ENCODE measurements at places on chromosomes 1 and 21. TPM values are rescaled to one million over a fixed set of nuclear protein-coding genes. Genes with fewer than 3 reads are reported as not detected.

The SLC16A4 gene
- 3.6 TPM for polyA plus RNA-seq

The RGS8 gene
- polyA plus RNA-seq: 0.03 TPM

The ZYG11A gene
- 0.13 TPM for polyA plus RNA-seq

The RXFP4 gene
- polyA plus RNA-seq: 0.18 TPM

The ANGPTL3 gene
- 0.11 TPM for polyA plus RNA-seq

The KPRP gene
- polyA plus RNA-seq: not detected

The ATP1A4 gene
- 6.2 TPM for polyA plus RNA-seq

The GPR52 gene
- polyA plus RNA-seq: not detected

The PDPN gene
- 96.8 TPM for polyA plus RNA-seq

The SPAG17 gene
- 0.51 TPM for polyA plus RNA-seq

GRCh38 chr1:89760496-89760895 lies 60.3 kb upstream of the LRRC8D start:
- no peak for DNase-seq

DNA sequence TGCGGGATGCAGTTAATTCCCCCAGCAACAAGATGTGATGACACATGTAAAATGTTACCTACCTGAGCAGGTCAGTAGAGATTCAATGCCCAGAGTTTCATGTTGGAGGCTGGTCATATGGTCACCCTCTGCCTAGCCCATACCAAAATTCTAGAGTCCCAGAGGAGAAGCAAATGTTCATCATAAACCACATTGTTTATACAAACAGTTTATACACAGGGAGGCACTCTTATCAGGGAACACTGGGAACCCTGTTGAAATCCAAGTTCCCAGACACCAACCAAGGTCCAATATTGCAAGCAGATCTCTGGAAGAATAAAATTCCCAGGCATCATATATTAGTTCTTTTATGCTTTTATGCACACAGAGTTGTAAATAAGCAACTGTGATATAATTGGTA lies 10.5 kb downstream of the HAO2 start:
- DNase-seq: no peak

GRCh38 chr1:181742426-181742825 lies 259.1 kb downstream of the CACNA1E start:
- no peak for DNase-seq

DNA sequence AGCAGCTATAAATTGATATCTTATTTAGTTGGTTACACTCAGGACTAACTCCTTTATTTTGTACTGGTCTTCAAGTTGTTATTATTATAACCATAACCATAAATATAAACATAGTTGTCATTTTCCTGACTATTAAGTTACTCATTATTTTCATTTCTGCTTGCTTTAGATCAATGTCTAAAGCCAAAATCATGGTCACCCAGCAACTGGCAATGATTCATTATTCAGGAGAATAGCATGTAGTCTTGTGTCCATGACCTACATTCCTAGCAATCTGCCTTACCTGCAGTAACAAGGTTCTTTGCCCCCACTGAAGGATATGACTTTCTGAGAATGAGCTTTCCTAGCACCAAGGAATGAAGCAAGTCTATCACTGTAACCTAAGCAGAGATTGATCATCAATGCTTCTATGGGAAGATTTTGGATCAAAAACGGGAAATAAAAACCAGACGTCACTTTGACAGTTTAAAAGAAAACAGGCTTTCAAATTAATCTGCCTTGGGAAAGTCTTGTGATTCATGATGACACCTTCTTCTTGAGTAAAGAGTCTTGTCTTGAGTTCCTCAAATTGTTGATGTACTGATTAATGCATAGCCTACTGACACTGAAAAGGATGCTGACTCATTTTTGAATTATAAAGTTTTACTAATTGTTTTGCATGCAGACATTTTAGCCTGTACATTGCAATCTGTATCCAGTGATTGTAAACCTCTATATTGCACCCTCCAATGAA lies 203.3 kb upstream of the IVNS1ABP start:
- DNase-seq: no peak

DNA sequence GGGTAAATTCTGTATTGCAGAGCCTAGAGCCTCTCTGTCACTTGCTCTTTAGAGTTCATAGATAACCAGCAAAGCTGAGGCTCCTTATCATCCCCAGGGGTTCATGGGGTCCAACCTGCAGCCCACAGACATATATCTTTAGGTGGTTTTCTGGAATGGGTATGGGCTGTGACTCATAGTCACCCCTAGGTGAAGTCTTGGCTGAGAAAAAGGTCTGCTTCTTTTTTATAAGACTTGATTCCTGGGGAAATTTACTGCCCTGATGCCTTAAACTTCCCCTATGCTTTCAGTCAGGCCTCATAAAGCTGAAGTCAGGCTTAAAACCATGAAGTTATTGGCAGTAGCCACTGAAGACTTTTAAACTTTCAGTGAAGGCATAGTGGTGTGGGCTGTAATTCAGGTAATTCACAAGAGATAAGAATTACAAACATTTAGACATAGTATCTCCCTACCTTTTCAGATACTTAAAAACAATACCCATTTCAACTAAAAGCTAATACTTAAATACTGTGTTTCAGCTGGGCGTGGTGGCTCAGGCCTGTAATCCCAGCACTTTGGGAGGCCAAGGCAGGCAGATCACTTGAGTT lies 46.8 kb downstream of the MACO1 start:
- no peak for DNase-seq

DNA sequence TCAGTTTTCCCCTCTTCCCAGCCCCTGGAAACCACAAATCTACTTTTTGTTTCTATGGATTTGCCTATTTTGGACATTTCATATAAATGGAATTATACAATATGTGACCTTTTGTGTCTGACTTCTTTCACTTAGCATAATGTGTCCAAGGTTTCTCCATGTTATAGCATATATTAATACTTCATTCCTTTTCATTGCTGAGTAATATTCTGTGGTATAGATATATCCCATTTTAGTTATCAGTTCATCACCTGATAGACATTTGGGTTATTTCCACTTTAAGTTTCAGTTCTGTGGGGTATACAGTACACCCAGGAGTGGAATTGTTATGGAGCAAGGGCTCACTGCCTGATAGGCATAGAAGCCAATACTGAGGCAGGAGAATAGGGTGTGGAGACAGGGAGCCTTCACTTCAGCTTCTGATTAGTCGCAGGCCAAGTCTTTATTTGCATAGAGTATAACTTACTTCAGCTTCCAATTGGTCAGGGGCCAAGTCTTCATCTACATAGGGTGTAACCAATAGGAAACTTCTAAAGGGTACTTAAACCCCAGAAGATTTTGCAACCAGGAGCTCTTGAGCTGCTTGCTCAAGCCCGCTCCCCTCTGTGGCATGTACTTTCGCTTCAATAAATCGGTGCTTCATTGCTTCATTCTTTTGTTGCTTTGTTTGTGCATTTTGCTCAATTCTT lies 8.3 kb upstream of the NVL start:
- no peak for DNase-seq

GRCh38 chr1:101314244-101314643 lies 77.4 kb downstream of the S1PR1 start:
- DNase-seq: no peak

DNA sequence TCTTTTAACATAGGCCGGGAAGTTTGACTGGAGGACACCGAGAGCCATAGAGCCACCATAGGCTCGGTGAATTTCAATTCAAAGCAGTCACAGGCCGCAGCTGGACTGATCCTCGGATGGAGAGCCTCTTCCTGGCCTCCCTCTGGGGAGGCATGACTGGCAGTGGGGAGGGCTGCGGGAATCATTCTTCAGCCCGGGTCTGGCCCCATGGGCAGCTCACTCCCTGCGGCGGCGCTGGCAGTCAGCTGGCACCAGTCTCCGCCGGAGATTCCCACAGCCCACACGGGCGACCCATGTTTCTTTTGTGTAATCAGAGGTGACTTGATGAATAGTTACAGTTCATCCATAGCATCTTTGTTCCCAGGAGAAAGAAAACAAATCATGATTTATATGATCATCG lies 10.6 kb downstream of the ESPN start:
- no peak for DNase-seq

GRCh38 chr1:26745191-26745590 lies 42.6 kb upstream of the PIGV start:
- DNase-seq: no peak

DNA sequence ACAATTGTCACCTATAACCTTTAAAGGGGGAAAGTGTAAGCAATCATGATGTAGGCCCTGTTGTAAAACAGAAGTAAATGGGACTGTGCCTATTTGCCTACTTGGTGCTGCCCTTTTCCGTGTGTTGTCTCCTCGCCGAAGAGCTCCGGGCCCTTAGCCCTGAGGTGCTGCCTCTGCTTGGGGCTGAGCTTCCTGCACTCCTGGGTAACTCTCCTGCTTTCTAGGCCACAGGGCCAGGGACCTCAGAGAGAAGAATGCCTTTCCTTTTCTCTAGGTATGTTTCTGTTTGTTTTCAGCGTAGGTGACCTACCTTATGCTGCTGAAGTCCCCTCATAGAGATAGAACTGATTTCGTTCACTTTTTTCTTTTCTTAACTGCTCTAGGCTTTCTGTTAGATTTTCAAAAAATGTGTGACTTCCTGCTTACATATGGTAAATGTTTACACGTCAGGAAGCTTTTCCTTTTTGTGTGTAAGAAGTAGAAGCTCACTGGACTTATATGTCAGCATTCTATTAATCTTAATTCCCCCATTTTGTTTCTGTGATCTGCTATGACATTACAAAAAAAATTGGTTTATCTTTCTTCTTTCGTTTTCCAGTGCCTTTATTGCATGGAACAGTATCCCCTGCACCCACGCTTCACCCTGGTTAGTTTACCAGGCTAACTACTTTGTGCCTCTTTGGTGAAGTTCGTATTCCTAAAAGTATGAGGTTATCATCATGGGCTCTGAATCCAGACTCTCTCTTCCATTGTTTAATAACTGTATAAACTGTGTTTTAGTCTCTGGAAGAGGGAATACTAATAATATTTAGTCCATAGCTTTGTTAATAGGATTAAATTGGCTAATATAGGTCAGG lies 61.7 kb downstream of the ITSN1 start:
- no peak for DNase-seq

- no peak for DNase-seq
These were observed 225.6 kb upstream of the MAP1LC3C start for GRCh38 chr1:242224461-242224860.

DNA sequence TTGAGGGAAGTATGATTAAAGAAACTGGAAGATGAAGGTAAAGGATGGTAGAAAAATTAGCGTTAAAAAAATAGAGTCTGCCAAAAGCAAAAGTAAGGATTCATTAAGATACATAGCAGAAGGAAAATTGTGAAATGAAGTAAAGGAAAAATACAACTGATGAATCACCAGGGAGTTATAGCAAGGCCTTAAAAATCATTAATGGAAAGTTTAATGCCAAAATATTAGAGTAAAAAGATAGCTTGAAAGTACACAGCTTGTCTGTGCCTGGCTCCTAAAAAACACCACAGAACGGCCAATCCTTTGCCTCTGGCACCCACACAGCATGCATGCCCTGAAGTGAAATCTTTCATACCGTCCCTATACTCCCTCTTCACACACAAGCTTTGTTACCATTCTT lies 66.9 kb upstream of the APOBEC4 start:
- no peak for DNase-seq

DNA sequence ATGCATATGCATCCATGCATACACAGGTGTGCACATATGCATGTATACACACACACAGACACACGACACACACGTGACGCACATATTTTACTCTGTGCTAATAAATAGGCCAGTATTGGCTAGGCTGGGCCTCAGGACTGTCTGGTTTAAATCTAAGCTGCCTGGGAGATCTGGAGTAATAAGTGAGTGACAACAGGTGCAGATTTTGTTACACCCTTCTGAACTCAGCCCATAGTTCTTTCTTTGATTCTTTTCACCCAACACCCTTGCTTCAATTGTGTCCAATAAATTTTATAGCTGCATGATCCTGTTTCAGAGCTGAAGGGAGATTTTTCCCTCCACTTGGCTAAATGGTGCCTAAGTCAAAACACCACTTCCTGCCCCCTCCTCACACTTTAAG lies 132.8 kb downstream of the FGGY start:
- no peak for DNase-seq

- no peak for DNase-seq
These were observed 53.0 kb downstream of the UROD start for GRCh38 chr1:45065083-45065482.

GRCh38 chr21:24861471-24861870 lies 745.8 kb downstream of the MRPL39 start:
- no peak for DNase-seq

DNA sequence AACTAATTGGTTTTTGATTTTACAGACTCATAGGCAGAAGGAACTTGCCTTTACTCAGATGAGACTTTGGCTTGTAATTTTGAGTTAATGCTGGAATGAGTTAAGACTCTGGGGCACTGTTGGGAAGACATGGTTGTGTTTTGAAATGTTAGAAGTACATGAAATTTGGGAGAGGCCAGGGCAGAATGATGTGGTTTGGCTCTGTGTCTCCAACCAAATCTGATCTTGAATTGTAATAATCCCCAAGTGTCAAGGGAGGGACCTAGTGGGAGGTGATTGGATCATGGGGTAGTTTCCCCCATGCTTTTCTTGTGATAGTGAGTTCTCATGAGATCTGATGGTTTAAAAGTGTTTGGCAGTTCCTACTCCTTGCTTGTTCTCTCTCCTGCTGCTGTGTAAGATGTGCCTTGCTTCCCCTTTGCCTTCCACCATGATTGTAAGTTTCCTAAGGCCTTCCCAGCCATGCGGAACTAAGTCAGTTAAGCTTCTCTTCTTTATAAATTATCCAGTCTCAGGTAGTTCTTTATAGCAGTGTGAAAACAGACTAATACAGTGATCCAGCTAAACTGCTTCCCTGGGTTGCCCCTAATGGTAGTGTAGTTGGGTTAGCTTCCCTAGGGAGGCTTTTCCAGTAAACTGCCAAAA lies 10.2 kb downstream of the CPT2 start:
- DNase-seq: no peak

GRCh38 chr1:72140222-72140621 lies 142.1 kb downstream of the NEGR1 start:
- no peak for DNase-seq

GRCh38 chr21:41703857-41704501 lies 62.9 kb downstream of the RIPK4 start:
- DNase-seq: no peak

GRCh38 chr1:9836632-9836960 lies 12.8 kb upstream of the CLSTN1 start:
- no peak for DNase-seq

DNA sequence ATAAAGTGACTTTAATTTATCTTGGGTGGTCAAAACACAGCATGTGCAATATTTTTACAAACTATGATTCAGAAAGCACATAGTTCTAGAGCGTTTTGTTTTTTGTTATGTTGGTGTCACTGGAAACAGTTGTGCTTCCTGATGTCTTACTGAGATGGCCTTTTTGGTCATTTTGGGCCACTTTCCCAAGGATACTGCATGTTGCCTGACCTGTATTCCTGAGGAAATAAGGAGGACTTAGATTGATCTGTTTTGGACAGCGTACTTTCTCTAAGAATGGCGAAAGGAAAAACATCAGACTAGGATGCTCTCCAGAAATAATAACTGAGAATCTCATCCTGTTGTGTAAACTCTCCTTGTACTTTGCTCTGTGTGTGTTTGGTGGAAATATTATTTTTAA lies 451.2 kb downstream of the USP25 start:
- DNase-seq: no peak

- DNase-seq: no peak
These were observed 1.5 kb downstream of the TRIM62 start for GRCh38 chr1:33180226-33180910.

- DNase-seq: no peak
These were observed 267.8 kb upstream of the RUNX1 start for GRCh38 chr21:35316933-35317332.

Data from urinary bladder (tissue), 4 donors.